ENCODE measurements at places on chromosomes 5 and 9.
A peak's percentile ranks its signal among the peaks of the same experiment; 100 is the strongest.

DNA sequence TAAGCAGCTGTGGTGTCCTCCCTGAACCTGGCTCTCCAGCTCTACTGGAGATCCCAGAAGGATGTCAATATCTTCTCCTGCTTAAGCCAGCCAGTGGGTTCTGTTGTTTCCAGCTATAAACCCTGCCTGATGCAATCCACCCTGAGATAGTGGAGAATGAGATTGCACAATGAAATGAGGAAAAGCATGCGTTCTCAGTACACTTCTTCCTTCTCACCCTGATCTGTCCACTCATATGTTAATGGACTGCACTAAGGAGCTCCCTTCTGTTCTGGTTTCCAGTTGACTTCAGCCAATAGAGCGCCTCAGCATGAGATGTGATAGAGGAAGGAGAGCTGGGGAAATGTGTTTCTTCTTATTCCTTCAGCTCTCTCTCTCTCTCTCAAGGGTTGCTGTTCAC is 40.0 kb upstream of the CDH6 start:
- no peak for DNase-seq

DNA sequence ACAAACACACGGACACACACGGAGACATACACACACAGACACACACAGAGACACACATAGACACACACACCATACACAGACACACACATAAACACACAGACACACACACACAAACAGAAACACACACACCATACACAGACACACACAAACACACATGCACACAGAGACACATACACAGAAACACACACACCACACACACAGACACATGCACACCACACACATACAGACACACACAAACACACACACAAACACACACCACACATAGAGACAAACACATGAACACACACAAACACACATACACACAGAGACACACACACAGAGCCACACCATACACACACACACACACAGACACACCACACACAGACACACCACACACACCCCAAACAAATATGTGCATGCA is 152.7 kb upstream of the FOXD4L5 start:
- DNase-seq, result no peak

DNA sequence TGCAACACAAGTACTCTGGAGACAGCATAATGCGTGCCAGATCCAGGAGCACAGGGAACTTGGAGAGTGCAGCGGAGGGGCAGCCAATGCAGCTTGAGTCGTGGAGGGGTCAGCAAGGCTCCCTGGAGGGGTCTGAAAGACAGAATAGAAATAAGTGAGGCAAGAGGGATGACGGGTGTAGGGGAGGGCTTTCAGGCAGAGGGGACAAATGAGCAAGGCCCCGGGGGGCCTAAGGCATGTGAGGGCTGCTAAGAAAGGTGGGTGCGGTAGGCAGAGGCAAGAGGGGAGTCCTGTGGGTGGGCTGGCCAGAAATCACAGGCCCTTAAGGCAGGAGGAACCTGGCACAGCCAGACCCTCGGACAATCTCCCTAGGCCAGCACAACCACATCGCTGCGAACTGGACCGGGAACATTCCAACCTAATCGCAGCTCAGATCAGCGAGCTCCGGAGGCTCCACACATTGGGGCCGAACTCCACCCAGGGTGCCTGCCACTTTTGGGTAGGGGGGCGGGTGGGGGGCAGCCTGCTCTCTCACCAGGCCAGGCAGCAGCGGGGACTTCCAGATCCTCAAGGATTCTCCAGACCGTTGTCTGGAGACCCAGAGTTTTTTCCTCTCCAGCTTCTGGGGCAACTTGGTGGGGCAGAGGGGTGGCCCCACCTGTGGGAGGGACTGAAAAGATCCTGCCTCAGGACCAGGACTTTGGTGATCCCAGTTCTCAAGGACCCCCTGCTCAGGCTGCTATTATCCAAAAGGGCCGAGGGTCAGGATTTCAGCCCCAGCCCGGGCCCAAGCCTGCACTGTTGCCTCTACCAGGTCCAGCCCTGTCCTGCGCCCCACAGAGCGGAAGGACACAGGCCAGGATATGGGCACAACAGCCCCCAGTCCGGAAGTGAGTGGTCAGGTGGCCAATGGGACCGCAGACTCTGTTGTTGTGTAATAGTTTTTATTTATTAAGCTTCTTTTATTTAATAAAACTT is 22.7 kb upstream of the CYSTM1 start:
- DNase-seq, result no peak

- no peak for DNase-seq
Observed at GRCh38 chr9:89468281-89468960, 29.5 kb downstream of the SEMA4D start.

GRCh38 chr9:100084128-100084453 is 14.7 kb downstream of the ERP44 start:
- peak; percentile 91 for DNase-seq

- DNase-seq, result peak; percentile 38
Observed at GRCh38 chr5:111511831-111512374, 432 bp downstream of the STARD4 start.

DNA sequence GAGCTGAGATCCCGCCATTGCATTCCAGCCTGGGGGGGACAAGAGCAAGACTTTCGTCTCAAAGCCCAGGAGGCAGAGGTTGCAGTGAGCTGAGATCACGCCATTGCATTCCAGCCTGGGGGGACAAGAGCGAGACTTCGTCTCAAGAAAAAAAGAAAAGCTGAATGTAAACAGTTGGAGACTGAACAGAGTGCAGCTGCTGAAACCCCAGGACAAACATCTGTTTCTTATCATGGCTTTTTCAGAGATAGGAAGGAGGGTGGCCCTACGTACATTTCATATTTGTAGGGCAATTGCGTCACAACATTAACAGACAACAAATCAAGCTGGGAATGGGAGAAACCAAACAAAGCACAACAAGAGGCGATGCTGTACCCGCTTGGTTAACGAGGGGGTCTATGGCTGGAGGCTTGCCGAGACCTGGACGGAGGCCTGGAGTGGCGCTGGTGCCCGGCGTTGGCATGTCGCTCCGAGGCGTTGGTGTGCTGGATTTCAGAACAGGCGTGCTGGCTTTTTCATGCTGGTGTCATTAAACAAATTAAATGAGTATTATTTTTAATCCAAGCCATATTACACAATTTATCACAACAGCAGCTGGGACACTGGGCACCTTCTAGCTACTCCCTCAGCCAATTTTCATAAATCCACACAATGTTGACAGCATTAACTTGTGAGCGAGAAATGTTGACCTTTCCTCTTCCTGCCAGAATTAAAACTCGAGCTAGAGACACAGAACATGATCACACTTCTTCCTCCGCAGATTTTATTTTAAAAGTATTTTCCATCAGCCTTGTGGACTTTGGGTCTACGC is 76.1 kb downstream of the TLE1 start:
- no peak for DNase-seq

- peak; percentile 44 for DNase-seq
Observed at GRCh38 chr9:134399435-134400056, 73.3 kb downstream of the RXRA start.

- no peak for DNase-seq
Observed at GRCh38 chr9:118652258-118652657, 717.0 kb downstream of the BRINP1 start.

GRCh38 chr5:73962801-73963425 is 336.9 kb downstream of the ARHGEF28 start:
- no peak for DNase-seq

DNA sequence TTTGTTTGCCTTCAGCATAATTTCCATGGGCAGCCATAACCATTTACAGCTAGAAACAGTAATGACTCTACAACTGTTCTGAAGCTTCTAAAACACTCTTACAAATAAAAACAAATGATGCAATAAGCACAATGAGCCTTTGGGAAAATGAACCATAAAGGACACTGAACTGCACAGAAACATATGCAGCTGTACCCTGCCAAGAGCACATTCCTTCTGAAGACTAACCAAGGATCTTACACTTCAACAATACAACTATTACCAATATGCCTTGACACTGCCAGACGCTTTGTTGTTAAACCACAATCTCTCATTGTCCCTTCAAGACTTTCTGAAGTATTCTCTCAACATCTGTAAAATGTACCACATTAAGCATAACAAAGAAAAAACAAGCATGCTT is 104.2 kb upstream of the HMHB1 start:
- no peak for DNase-seq

DNA sequence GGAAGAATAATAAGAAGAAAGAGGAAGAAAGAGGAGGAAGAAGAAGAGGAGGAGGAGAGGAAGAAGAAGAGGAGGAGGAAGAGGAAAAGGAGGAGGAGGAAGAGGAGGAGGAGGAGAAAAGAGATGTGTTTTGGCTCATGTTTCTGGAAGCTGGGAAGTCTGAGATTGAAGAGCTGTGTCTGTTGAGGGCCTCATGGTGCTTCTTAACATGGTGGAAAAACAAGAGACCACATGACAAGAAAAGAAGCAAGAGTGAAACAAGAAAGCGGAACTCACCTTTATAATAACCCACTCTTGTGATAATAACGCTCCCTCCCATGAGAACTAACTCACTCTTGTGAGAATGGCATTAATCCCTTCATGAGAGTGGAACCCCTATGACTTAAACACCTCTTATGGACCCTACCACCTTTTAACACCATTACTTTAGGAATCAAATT is 36.1 kb upstream of the RANBP6 start:
- DNase-seq, result no peak

GRCh38 chr9:98890256-98890655 is 53.5 kb upstream of the COL15A1 start:
- DNase-seq, result no peak

DNA sequence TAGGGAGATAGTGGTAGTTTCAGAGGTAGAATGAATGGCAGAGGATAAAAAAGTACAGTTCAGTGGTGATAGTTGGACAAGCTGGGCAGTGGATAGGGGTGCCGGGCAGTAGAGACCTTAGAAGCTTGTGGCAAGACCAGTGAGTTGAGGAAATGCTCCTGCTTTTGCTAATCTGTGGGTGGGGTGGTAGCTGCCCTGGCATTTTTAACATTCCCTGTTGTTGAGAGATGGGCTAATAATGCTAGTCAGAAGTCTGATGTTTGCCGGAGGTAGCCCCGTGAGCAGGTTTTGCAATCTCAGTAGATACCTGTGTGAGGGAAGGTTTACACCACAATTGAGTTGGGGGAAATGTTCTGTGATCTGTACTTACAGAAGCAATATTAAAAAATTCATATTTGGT is 91.1 kb downstream of the TRIO start:
- no peak for DNase-seq

DNA sequence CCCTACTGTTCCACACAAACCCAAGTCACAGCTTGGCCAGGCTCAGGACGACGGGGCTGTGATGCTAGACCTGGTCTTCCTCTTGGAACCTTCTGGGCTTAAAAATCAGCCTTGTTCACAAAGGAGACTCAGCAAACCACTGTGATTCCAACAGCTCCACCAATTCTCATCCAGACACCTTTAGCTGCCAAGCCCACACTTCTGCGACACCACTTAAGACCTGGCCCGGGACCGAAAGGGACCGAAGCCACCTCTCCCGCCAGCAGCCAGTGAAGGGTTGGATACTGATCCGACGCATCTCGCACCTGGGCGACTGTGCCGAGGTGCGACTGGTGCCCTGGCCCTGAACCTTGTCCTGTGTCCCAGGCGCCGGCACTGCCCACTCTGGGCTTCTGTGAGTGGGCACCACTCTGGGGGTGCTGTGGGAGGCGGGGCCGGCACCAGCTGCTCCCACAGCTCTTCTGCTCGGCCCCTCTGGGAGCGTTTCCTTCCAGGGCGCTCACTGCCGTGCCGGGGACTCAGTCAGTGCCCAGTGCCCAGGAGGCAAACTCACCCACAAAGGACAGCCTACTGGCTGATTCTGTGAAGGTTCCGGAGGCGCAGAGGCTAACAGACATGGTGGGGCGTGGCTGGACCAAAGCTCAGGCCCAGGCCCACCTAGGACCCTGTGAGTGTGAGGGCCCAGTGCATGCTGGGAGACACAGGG is 50.9 kb downstream of the EXD3 start:
- no peak for DNase-seq

DNA sequence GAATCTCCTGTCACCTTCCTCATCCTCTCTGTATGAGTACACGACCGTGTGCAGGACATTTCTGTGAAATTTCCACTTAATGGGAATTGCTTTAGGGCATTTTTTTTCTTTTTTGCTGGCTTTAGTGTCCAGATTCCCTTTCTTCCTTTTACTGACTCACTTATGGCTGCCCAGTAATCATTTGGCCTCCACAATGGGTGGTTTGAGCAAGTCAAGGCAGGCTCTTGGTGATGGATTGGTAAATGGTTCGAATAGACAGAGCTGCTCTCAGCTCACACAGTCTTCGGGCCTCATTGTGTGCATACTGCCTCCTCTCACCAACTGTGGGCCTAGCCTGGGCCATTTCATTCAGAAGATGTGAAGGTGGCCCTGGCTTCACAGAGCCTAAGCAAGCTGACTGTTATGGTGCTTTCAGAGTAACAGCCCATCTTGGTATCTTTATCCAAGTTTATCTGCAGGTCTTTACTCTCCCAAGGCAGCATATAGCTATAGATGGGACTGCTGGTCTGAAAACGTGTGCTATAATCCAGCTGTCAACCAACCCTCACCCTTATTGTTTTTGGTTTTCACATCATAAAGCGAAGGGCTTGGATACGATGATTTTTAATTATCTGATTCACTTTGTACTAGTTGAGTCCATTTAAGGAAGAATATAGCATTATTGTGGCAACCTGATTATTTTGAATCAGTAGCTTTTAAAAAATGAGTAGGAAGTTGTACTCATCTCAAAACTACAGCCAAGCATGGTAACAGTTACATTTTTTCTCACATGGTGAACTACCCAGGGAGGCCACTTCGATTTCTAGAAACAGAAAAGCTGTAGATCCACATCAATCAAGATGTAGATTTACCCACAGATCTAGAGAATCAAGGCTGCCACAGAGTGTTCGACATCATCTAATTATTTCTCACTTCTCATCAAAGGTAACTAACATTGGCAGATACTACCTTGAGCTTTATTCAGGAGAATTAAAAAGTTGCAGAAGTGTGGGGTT is 50.4 kb upstream of the CKMT2 start:
- no peak for DNase-seq

Measured in hematopoietic multipotent progenitor cell treated with erythropoietin and hydrocortisone succinate and interleukin-3 and kit ligand, for 8 days (in vitro differentiated cells).